Psoas muscle (tissue), 8 donors: ENCODE measurements at places on chromosomes 4 and X. TPM values are rescaled to one million over a fixed set of nuclear protein-coding genes. Genes with fewer than 3 reads are reported as not detected.

Gene PDE6B
- total RNA-seq: not detected

DNA sequence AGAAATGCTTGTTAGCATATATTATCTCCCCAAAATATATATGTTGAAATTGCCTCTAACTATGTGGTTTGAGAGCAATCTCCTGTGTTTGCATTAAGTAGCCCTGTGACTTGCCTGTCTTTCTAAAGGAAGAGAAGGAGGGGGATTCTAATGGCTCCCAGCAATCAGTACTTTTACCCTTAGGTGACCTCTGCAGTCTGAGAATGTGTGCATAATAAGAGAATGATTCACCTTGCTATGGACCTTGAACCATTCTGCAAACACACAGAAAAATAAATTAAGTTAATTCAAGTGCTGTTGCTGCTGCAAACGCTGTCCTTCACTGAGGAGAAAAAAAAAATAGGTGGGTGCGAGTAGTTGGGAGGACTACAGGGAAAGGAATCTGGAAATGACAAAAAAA is 322.2 kb downstream of the IQCM start:
- no peaks in the 10 kb centered on the region for H3K4me1 ChIP-seq
- no peak for DNase-seq
- H3K27me3 ChIP-seq: no peaks in the 10 kb centered on the region
- no peak overlapping the region for H3K27ac ChIP-seq

Gene MEPE
- not detected for total RNA-seq

GRCh38 chrX:22970861-22971260 is 28.9 kb upstream of the DDX53 start:
- H3K4me1 ChIP-seq: no peaks in the 10 kb centered on the region
- H3K36me3 ChIP-seq: no peaks in the 10 kb centered on the region
- no peaks in the 10 kb centered on the region for H3K27me3 ChIP-seq
- H3K27ac ChIP-seq: no peak overlapping the region
- no peak overlapping the region for H3K4me3 ChIP-seq

DNA sequence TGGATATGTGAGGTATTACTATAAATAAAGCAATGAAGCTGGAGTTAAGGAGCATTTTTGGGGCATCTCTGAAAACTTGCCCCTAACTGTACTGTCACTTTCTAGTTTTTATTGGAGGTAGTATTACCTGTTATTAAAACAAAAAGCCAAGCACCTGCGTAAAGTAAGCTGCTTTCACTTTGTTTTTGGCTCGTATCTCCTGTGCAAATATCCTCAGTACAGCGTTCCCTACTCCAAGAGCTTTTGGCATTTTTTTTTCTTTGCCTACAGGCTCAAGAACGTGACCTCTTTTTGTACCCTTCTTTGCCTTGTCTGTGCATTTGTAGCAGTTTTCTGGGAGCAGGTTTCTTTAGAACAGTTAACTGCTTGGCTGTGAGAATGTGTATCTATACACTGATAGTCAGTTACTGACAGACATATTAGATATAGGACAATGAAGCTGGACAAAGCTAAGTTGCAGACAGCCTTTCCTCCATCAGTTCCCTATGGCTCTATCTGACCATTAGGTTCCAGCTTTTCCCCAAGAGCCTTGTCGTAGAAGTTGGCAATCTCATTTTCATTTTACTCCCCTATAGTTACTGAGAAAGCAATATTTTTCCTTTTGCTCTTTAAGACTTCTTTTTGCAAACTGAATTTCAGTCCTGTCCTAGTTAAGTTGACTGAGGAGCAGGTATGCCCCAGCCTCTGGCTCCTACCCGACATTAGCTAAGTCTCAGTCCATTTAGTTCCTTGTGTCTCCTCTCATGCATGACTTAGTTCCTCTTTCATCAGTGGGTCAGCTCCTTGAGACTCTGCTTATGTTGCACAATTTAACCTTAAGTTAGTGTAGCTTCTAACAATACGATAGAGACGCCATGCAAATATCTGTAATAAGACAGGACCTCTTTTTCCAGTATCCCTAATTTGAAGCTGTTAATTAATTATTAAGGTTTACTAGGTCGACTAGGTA is 71.5 kb upstream of the HPRT1 start:
- H3K27me3 ChIP-seq: no peaks in the 10 kb centered on the region
- no peak for DNase-seq
- no peaks in the 10 kb centered on the region for H3K4me1 ChIP-seq
- no peak overlapping the region for H3K4me3 ChIP-seq
- no peak overlapping the region for H3K27ac ChIP-seq

DNA sequence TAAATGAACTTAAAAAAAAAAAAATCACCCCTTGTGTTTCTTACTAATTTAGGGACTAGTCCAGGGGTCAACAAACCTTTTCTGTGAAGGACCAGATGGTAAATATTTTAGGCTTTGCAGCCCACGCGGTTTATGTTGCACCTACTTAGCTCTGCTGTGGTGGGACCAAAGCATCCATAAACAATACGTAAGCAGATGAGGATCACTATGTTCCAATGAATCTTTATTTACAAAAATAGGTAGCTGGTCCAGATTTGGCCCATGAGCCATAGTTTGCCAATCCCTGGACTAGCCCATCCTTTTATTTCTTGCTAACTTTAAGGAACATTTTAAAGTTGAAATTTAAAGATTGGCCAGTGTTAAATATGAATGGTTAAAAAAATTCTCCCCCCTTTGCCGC is 95.3 kb downstream of the AFF1 start:
- H3K36me3 ChIP-seq: no peaks in the 10 kb centered on the region
- peak overlapping the region; percentile 91 for H3K27ac ChIP-seq
- peak overlapping the region; percentile 27 for H3K4me3 ChIP-seq
- peaks cover 100% of the 10 kb centered on the region for H3K4me1 ChIP-seq
- no peak for DNase-seq

Gene GAB1
- 14.6 TPM for total RNA-seq

DNA sequence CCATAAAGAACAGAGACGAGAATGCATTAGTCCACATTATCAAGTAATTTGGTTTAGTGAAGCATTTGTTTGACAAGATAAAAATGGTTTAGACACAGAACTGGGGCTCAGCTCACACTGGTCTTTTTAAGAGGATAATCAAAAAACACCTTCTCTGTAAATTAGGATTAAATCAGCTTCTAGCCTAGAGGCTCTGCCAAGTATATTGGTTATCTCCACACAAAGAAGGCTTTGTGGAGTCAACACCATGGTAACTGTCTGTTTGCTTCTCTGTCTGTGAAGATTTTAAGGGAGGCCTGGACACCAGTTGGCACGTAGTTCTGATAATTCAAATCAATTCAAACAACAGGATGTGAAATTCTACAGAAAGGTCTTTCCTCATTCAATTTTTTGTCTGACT is 687.0 kb downstream of the DMD start:
- no peak overlapping the region for H3K4me3 ChIP-seq
- no peaks in the 10 kb centered on the region for H3K27me3 ChIP-seq
- DNase-seq: no peak
- H3K36me3 ChIP-seq: no peaks in the 10 kb centered on the region
- no peak overlapping the region for H3K27ac ChIP-seq
- no peaks in the 10 kb centered on the region for H3K4me1 ChIP-seq

GRCh38 chr4:102157984-102158383 is 187.3 kb downstream of the SLC39A8 start:
- H3K4me1 ChIP-seq: no peaks in the 10 kb centered on the region
- H3K4me3 ChIP-seq: no peak overlapping the region
- H3K27me3 ChIP-seq: no peaks in the 10 kb centered on the region
- H3K27ac ChIP-seq: no peak overlapping the region
- no peaks in the 10 kb centered on the region for H3K36me3 ChIP-seq
- DNase-seq: no peak

- H3K27me3 ChIP-seq: no peaks in the 10 kb centered on the region
- DNase-seq: no peak
- H3K27ac ChIP-seq: no peak overlapping the region
- H3K4me1 ChIP-seq: peaks cover 19% of the 10 kb centered on the region
These were observed 66.7 kb upstream of the PGRMC2 start for GRCh38 chr4:128354205-128354821.

DNA sequence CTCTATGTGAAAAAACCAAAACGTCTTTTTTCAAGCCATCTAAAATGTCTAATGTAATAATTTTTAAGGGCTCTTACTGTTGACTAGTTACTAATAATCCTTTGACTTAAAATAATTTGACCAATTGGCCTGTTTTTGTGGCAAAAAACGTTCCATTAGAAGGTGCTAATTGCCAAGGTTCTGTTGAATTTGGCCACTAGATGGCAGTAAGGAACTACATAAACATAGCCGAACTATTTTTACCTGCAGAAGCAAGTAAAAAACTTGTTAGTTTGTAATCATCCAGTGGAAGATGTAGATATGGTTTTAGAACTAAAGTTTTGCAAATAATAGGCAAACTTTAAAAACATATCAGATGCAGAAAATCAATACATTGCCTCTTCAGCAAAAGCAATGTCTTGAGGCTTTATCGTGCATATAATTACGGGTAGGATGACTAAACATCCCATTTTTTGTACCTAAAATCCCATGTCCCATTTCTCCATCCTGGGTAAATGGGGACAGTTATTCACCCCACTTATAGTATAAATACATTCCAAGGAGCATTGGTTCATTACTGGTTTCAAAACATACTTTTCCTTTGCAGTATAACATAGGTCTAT is 57.6 kb downstream of the PROM1 start:
- H3K36me3 ChIP-seq: no peaks in the 10 kb centered on the region
- no peak overlapping the region for H3K27ac ChIP-seq
- H3K4me3 ChIP-seq: no peak overlapping the region
- peaks cover 2% of the 10 kb centered on the region for H3K27me3 ChIP-seq
- no peaks in the 10 kb centered on the region for H3K4me1 ChIP-seq
- DNase-seq: no peak

Gene RRH
- 0.36 TPM for total RNA-seq

DNA sequence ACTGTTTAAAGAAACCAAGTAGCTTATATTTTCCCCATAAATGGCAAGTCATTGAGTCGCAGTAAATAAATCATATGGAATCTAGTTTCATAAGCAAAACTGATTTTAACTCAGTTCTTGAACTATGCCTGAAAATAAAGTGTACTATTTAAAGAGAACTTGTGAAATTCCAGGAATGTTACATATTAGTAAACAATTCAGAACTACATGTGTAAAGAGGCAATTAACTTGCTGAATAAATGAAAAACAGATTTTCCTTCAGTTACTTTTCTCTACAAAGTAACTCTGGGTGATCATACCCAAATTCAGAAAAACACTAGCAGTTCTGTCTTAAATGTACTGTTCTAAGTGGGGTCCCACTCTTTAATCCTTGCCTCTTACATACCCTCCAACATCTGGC is 236.1 kb upstream of the EDNRA start:
- H3K4me1 ChIP-seq: no peaks in the 10 kb centered on the region
- H3K27ac ChIP-seq: no peak overlapping the region
- DNase-seq: no peak
- H3K36me3 ChIP-seq: no peaks in the 10 kb centered on the region
- no peak overlapping the region for H3K4me3 ChIP-seq

Gene PDHA2
- not detected for total RNA-seq

DNA sequence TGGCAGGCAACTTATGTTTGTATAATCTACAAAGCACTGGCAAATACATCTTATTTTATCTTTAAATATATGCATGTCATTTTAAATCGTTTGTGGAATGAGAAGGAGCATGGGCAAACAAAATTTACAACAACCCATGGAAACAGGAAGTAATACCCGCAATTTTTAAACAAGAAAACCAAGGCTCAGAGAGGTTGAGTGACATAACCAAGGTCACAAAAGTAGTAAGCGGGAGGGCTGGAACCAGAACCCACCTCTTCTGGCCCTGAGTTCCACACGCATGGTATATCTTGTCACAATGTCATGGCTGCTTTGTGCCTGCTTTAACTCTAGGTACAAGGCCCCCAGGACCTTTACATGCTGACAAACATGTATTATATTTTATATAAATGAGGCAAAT is 52.9 kb downstream of the SLC7A11 start:
- no peak overlapping the region for H3K27ac ChIP-seq
- H3K27me3 ChIP-seq: peaks cover 3% of the 10 kb centered on the region
- H3K4me3 ChIP-seq: no peak overlapping the region

DNA sequence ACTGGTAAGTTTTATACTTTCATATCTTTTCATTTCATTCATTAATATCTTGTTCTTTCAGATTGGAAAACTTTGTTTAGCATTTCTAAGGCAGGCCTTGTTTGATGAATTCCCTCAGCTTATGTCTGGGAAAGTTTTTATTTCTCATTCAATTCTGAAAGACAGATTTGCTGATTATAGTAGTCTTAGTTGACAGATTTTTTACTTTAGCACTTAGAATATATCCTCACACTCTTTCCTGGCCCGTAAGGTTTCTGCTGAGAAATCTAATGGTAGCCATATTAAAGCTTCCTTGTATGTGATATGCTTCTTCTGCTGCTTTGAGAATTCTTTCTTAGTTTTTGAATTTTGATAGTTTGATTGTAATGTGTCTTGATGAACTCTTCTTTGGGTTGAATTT is 296.6 kb downstream of the CHIC1 start:
- no peak for DNase-seq
- peaks cover 5% of the 10 kb centered on the region for H3K27me3 ChIP-seq
- no peaks in the 10 kb centered on the region for H3K36me3 ChIP-seq

DNA sequence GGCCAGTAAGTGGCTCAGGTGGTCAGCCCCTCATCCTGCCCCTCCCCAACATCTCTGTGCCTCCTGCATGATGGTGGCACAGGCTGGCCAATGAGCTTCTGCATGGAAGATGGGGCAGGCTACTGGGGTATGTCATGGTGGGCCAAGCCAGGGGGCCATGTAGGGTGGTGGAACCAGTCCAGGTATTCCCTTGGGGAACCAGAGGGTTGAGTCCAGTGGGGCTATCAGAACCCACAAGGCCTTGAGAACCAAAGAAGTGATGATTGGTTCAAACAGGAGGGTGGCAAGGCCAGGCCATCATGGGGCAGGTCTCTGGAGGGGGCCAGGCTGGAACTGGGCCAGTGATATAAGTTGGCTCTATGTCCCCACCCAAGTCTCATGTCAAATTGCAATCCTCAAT is 18.8 kb upstream of the PPP2R2C start:
- H3K36me3 ChIP-seq: no peaks in the 10 kb centered on the region
- H3K27me3 ChIP-seq: peaks cover 7% of the 10 kb centered on the region
- no peak overlapping the region for H3K4me3 ChIP-seq
- no peak for DNase-seq

- no peak overlapping the region for H3K27ac ChIP-seq
- H3K27me3 ChIP-seq: no peaks in the 10 kb centered on the region
- H3K4me1 ChIP-seq: no peaks in the 10 kb centered on the region
- no peak for DNase-seq
- no peaks in the 10 kb centered on the region for H3K36me3 ChIP-seq
- no peak overlapping the region for H3K4me3 ChIP-seq
These were observed 2140.1 kb upstream of the AGA start for GRCh38 chr4:179582164-179582905.

DNA sequence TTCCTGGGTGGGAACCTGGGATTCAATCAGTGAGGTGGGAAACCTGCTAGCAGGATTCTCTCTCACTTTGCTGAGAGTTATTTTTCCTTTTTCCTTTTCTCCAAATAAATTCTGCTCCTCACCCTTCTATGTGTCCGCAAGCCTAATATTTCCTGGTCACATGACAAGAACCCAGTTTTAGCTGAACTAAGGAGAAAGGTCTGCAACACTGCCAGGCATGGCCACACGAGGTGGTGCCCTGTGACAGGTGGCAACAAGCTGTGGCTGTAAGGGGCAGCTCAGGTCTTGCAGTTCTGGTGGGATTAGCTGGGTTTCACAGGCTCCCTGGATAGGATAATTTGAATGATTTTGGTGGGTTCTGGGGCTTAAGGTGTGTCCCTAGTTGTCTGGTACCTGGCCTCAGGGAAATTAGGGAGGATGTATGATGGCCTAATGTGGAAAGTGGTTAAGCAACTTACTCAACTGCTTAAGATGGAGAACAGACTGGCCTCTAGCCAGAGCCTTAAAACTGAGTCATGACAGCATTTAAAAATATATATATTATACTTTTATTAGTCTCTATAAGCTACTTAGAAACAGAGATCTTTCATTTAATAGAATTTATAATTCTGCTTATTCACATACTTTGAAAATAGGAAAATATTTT is 215.0 kb downstream of the IL15 start:
- no peaks in the 10 kb centered on the region for H3K36me3 ChIP-seq
- no peak overlapping the region for H3K4me3 ChIP-seq
- DNase-seq: no peak
- no peak overlapping the region for H3K27ac ChIP-seq

Gene RTL9
- 0.64 TPM for total RNA-seq
